ENCODE measurements at places on chromosomes 11 and 22.

- DNase-seq = no peak
Observed at GRCh38 chr22:25663654-25664053, 78.3 kb upstream of the MYO18B start.

GRCh38 chr11:110805756-110806155, 93.5 kb upstream of the ARHGAP20 start:
- no peak for DNase-seq

GRCh38 chr11:57150454-57150917, 31.3 kb upstream of the LRRC55 start:
- DNase-seq = no peak

DNA sequence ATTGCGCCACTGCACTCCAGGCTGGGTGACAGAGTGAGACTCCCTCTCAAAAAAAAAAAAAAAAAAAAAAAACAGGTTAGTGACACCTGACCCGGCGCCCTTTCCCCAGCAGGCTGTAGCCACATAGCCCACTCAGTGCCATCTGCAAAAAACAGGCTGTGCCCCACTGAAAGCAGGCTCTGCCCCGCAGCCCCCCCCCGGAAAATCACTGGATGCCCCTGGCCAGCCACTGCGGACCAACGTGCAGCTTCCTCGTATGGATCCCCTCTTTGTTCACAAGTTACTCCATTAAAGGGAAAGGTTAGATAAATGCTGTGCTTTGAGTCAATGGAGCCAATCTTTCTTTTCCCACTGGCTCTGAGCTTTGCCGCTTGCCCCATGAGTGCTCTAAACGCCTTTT, 660.3 kb downstream of the TBC1D22A start:
- no peak for DNase-seq

DNA sequence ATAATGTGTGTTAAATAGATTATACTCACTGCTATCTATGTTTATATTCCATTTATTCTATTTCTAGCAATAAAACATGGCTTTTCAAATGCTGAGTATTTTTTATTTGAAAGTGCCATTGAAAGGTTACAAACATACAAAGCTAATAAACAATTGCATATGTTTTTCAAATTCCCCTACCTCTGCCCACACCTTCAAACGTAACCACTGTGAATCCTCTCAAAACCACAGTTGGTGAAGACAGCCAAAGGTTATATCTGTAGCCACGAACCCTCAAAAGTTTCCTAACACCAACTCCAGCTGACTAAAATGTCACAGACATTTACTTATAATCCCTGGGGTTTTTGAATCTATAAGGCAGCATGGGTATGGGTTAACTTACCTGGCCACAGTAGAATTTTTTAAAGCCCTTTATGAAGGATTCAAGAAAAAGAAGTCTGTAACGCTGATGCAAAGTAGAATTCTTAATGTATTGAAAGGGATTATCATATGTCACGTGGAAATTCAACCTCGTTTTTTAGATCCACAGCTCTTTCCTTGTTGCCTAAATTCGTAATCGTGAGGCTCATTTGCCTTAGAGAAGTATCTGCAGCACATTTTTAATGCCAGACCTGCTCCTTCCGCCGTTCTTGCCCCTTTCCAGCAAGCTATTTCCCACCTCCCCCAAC, 122.5 kb upstream of the ZC3H12C start:
- no peak for DNase-seq
